ENCODE measurements at places on chromosomes 12 and 14.

- DNase-seq, result no peak
These were observed 57.8 kb downstream of the SSH1 start for GRCh38 chr12:108799401-108800243.

- no peak for DNase-seq
These were observed 182.2 kb downstream of the CCDC59 start for GRCh38 chr12:82176026-82176425.

DNA sequence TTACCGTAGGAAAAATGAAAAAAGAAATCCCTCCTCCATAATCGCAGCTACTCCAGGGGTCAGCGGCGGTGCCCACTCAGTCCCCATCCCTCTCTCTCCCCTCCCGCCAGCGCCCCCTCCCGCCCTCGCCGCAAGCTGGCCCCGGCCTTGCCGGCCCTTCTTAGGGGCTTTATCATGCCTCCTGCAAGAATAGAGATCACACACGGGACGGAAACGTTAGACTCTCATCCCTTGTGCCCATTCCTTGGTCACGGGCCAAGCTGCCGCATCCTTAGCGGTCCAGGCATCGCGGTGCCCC, 692 bp upstream of the COX14 start:
- DNase-seq, result no peak

GRCh38 chr14:89303456-89304435, 113.3 kb downstream of the FOXN3 start:
- no peak for DNase-seq

DNA sequence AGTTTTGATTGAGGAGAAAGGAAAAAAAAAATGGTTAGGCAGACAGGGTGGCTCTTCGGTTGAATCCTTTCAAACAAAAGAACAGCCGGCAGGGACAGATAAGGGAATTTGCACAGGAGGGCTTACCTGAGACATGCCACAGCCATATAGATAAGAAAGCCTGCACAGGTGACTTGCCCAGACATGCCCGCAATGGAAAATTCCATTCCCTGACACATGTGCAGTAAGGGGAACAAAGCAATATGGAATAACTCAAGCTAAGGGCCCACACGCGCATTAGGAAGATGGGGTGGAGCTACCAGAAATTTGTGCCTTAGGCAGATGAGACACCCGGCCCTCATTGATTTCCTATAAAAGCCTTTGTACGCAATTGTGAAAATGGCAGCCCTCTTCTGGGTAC, 86.7 kb downstream of the TMEM260 start:
- no peak for DNase-seq

- peak; percentile 52 for DNase-seq
These were observed 139.3 kb upstream of the ARHGAP5 start for GRCh38 chr14:31937730-31938346.

GRCh38 chr14:103367995-103368394, 17.2 kb upstream of the MARK3 start:
- DNase-seq, result no peak

DNA sequence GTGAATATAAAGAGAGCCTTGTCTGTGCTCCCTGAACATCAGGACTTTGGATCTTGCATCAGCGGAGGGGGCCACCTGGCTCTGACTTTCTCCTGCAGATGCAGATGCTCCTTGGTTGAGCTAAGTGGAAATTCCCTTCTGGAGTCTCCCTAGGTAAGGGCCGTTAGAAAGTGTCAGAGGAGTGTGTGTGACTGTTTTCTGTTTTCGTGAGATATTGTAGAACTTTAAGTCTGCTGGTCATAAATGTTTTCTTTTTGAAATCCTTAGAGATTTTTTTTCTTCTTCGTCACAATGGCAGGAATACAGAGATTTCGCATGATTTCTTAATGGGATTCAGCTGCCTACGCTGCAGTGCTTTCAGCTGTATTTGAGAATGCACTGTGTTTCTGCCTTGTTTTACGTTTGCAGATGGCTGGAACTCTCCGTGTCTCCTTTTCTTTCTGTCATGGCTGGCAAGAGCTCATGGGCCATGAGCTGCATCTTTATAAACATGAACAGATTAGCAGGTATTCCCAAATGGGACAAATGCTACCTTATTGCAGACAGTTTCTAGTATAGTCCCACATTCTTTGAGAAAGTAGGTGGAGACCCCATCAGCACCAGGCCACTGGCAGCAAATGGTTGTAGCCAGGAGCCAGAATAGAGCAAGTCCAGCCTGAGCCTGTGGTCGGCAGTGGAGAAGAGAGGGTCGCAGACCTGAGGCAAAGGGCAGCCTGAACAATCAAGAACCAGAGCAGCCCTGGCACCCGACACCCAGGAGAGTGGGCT, 76.2 kb upstream of the FRMD6 start:
- no peak for DNase-seq

DNA sequence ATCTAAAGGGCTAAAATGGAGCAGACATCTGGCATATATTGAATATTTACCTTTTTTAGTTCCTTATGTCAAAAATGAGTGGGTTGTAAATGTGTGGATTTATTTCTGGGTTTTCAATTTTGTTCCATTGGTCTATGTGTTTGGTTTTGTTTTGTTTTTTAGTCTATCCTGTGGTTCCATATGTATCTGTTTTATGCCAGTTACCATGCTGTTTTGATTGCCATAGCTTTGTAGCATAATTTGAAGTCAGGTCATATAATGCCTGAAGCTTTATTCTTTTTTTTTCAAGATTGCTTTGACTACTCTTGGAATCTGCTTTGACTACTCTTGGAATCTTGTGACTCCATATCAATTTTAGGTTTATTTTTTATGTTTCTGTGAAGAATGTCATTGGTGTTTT, 133.2 kb downstream of the MIPOL1 start:
- DNase-seq, result no peak

DNA sequence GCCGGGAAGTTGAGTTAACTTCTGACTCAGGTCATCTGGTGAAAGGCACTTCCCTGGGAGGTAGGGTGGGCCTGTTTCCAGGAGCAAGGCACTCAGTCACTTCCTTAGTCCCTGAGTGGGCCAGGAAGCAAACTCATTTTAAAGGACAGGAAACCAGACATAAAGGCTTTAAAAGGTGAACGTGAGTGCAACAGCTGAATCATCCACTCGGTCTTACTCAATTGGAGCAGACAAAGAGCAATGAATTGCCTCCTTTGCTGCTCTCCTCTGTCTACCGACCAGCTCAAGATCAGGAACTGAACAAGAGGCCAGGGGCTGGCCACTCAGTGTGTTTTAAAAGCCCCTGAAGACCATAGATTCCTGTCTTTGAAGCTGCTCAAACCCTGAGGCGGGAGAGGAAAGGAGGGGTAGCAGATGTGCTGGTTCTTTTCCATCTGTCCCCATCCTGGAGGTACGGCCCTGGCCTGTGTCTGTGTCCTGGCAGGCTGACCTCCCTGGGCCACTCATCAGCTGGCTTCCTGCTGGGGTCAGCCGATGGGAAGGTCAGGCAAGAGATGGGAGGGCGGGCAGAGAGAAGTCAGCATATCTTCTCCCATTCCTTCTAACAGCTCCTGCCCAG, 148.9 kb downstream of the PPM1H start:
- DNase-seq, result no peak

- no peak for DNase-seq
These were observed 52.6 kb downstream of the FGD6 start for GRCh38 chr12:95164656-95165055.

DNA sequence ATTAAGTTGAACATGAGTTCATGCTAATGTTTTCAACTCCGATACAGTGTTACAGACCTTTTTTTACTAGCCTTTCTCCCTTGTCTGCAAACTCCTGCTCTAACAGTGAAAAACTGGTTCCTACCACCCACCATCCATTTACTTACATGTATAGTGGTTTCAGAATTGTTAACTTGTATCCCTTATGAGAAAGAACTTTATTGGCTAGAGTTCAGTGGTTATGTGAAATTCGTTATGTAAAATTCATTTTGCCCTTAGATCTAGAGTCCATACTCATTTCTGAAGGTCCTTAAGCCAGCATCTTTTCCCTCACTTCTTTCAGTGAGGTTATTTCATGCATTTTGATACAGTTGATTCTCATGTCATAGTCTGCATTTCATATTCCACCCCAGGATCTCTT, 51.0 kb downstream of the PRKCH start:
- DNase-seq, result no peak

DNA sequence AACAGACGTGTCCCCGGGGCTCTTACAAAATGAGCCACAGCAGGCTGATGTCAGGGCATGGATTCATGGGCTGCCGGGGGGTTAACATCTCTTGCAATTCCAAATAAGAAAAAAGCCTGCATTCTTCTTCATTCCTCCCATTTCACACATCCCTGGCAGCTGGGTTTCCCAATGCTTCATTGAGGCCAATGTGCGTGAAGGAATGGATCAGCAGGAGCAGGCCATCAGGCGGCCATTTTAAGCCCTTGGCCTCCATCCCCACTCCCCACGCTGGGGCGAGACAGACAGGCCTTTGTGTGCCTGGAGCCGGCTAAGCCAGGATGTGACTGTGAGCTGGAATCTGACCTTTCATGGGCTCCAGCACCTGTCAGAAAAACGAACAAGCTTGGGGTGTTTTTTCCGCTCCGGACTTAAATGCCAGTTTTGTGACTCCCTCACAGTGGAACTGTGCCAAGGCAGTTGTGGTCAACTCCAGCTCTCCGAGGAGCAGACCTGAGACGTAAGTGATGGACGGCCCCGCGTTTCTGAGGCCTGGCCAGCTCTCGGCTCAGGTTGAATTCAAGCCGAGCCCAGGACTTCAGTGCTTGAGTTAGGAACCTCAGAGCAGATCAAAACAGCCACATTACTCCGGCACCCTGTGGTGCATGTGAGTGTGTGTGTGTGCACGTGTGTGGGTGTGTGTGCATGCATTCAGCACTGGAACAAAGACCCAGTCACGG, 133.1 kb downstream of the TMEM30B start:
- no peak for DNase-seq

DNA sequence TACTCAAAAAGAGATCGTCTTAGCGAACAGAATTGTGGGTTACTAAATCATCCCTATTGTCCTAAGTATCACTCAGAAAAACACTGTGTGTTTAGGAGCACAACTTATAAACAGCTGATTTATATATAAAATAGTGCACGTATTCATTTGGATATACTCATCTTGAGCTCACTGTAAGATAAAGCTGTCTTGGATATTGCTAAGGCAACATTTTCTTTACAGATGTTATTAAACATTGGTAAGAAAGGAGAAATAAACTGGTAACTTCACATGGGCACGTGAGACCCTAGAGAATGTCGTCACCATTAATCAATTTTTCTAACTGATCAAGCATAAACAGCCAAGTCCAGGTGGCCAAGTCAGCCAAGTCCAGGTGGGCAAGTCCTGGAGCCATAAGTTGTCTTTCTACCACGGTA, 1.7 kb downstream of the PAWR start:
- no peak for DNase-seq

DNA sequence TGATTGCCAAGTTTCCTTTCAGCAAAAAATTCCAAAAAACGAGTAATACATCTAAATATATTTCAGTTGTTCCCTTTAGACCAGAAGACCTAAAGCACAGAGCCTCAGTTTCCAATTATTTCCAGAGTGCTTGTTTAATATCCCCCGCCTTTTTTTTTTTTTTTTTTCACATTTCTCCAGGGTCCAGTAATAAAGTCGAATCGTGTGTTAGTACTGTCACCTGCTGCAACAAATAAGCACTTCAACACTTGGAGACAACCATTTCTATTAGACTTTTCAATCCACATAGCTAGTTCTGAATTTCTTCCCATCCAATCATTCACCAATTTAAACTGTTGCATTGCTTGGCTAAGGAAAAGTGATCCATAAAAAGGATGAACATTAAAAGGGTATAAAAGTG, 13.6 kb downstream of the PDE6H start:
- no peak for DNase-seq

GRCh38 chr12:126362493-126362892, 1297.3 kb downstream of the AACS start:
- DNase-seq, result no peak

GRCh38 chr14:62528296-62528695, 517.0 kb downstream of the KCNH5 start:
- no peak for DNase-seq

DNA sequence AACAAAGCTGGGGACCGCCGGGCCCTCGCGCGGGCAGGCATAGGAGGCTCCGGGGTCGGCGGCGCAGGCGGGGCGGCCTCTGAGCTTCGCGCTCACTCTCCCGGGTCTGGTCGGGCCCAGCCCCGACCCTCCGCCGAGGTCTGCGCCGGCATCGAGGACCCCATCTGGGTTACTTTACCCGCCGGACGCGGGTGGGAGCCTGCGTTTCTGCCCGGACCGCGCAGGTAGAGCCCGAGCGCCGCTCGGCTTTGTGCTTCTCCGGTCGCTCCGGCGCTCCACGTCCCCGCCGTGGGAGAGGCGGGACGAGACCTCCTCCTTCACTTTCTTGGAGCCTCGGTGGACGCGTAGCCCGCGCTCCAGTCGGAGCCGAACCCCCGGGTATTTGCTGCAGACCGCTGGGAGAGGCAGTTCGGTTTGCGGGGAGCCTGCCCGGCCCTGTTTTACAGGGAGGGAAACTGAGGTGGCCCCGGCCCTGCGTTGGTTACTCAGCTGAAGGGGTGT, 63.2 kb downstream of the FBXL14 start:
- no peak for DNase-seq

DNA sequence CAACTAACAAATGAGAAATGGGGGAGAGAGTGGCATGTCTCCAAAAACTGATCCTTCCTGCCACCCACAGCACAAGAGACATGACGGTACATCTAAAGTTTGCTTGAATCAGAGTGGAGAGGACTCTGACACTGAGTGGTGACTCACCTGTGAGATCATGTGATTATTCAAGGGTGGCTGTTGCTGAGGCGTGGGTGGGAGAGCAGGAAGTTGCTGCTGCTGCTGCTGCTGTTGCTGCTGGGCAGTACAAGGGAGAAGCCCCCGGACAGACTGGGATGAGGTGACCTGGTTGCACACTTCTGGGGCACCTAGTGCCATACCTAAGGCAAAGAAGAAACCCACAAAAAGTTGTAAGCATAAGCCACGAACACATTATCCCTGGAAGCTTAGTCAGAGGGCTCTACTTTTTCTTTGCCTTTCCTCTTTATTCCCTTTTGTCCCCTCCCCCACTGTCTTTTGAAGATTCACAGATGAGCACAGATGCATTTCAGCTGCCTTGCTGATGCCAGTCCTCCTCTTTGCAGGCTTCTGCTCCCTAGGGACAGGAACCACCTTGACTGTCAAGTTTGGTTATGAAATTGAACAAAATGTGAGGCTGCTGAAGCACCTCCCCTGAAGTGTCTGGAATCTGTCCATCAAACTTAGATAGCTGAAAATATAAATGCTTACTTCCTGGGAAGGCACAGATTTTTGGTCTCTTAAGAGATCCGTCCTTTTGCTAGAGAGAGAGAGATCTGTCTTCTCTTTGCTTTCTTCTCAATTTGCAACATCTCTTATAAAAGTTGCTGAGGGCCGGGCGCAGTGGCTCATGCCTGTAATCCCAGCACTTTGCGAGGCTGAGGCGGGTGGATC, 29.4 kb upstream of the STAC3 start:
- peak; percentile 68 for DNase-seq
